ENCODE measurements at places on chromosomes 6 and 20.

GRCh38 chr6:41560431-41561192 is 14.4 kb downstream of the FOXP4 start:
- DNase-seq = no peak

GRCh38 chr20:9218531-9218961 is 149.7 kb downstream of the PLCB4 start:
- no peak for DNase-seq

DNA sequence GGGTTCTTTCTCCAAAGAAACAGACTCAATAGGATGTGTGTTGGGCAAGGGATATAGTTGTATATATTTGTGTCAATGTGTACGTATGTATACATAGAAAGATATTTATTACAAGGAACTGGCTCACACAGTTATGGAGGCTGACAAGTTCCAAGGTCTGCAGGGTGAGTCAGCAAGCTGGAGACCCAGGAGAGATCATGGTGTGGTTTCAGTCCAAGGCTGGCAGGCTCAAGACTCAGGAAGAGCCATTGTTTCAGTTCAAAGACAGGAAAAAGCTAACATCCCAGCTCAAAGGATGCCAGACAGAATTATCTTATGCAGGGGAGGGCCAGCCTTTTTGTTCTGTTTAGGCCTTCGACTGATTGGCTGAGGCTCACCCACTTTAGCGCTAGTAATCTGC is 89.9 kb upstream of the RALGAPA2 start:
- DNase-seq = no peak

GRCh38 chr6:2171728-2172127 is 73.7 kb downstream of the GMDS start:
- DNase-seq = no peak

DNA sequence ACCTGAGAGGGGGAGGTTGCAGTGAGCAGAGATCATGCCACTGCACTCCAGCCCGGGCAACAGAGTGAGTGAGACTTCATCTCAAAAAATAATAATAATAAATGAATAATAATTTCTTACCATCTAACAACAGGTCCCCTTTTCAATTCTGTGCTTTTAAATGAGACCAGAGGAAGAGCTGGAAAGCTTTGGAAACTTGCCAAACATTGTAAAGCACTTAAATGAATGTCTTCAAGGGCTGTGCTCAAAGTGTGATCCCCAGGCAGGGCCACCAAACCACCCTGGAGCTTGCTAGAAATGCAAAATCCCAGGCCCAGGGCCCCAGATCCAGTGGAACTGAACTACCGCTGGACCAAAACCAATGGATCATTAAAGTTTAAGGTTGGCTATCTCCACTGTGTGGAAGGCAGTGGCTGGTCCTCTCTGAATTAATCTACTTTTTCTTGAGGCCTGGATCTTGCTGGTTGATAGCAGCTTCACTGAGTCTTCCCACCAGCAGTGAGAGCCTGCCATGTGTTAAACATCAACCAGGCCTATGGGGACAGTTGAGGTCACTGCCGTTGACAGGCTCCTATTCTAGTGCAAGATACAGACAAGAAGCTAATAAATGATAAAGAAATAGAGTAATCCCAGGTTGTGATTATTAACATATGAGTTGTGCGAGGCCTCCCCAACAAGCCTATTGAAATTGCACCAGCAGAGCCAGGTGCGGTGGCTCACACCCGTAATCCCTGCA is 23.7 kb upstream of the TFAP2C start:
- no peak for DNase-seq

DNA sequence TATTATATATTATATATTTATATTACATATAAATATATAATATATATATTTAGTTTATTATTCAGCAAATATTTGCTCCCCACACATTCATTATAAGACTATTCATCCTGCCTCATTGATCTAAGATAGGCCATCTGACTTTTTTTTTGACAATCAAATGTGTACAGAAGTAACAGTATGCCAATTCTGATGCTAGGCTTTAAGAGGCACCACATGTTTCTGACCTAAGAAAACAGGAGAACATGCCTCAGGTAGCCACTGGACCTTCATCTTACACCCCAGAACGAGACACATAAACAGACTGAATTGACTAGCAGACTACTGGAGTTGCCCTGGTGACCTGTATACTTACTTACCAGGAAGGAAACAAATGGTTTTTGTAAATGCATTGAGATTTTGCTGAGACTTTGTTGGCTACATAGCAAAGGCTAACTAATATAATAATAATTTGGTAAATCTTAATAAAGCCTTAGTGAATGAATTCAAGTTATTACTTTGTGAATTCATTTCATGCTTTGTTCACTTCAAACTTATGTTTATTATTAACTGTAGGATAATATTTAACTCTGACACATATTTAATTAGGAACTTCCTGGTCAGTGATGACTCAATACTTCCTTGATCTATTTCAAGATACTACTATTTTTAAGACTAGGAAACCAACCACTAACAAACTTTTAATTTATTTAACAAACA is 13.4 kb upstream of the MYO6 start:
- peak; percentile 24 for DNase-seq

GRCh38 chr20:50582591-50583234 is 72.5 kb downstream of the PTPN1 start:
- DNase-seq = no peak

DNA sequence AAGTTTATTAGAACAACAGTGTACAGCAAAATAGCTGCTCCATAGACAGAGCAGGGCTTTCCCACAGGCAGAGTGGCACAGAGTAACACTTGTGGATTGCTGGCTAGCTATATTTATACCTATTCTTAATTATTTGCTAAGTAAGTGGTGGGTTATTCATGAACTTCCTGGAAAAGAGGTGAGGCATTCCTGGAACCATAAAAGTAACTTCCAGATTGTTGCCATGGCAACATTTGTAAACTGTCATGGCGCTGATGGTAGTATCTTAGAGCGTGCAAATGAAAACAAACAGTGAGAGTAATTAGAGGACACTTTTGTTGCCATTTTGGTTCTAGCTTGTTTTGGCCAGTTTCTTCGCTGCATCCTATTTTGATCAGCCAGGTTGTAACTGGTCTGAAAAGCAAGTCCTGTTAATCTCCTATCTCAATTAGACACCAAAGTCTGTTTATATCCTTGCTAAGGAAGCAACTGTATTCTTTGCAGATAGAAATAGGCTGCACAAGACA is 23.9 kb downstream of the DEFB114 start:
- DNase-seq = no peak

All from RWPE1 (cell line).